ENCODE measurements at places on chromosomes 3 and 15.

DNA sequence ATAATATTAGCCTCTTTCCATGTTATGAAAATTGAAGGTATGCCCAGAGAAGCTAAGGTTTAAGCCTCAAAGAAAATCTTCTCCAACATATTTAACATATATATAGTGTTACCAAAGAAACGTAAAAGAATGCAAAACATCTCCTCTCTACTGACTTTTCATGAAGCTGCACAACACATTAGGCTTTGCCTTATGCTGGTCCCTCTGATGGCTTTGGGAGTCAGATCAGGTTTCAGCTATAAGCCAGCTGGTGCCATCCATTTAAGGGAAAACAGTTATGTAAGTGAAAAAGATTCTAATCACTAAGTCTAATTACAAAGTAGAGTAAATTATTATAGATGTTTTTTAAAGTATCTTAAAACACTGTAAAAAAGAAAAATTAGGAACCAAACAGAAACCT lies 410.5 kb downstream of the LSAMP start:
- no peak for DNase-seq

GRCh38 chr3:171788546-171789351 lies 21.5 kb downstream of the PLD1 start:
- DNase-seq = no peak

GRCh38 chr3:14484741-14485140 lies 55.4 kb downstream of the GRIP2 start:
- no peak for DNase-seq

DNA sequence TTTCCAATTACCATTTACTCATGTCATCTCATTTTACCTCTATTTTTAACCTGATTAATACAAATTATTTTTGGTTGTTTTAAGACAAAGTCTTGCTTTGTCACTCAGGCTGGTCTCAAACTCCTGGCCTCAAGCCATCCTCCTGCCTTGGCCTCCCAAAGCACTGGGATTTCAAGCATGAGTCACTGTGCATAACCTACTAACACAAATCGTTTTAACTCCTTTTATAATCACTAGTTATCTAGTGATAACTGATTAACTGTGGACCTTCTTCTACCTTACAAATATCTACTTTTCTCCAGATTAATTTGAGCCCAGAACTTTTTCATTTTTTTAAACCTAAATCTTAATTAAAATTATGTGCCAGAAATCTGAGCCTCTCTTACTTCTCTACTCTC lies 4.6 kb downstream of the ATP13A3 start:
- no peak for DNase-seq

- DNase-seq = no peak
Measured at GRCh38 chr3:78565712-78566111, 1202.1 kb downstream of the ROBO1 start.

- no peak for DNase-seq
Measured at GRCh38 chr3:164962610-164963009, 115.7 kb downstream of the SI start.

- no peak for DNase-seq
Measured at GRCh38 chr3:100023595-100023994, 90.7 kb downstream of the FILIP1L start.

GRCh38 chr3:106635271-106635670 lies 742.0 kb upstream of the CCDC54 start:
- no peak for DNase-seq

- DNase-seq = no peak
Measured at GRCh38 chr3:59446775-59447465, 397.1 kb upstream of the CFAP20DC start.

- DNase-seq = no peak
Measured at GRCh38 chr15:91559066-91559465, 294.4 kb upstream of the SLCO3A1 start.

DNA sequence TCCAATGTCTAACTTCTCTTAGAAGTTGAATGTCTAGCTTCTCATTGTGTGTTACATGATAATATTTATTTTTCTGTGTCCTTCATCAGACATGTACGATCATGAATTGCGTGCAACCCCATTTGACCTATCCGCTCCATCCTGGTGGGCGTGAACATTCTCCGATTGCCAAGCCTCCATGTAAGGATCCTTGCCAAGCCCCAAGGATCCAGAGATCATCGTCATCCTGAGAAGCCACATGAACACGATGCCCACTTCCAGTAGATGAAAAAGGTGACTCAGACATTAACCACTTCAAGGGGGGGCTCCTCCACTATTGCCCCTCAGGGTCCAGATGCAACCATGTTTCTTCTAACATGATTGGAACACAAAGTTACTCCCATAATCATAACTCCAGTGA lies 25.5 kb upstream of the KNG1 start:
- DNase-seq = no peak

DNA sequence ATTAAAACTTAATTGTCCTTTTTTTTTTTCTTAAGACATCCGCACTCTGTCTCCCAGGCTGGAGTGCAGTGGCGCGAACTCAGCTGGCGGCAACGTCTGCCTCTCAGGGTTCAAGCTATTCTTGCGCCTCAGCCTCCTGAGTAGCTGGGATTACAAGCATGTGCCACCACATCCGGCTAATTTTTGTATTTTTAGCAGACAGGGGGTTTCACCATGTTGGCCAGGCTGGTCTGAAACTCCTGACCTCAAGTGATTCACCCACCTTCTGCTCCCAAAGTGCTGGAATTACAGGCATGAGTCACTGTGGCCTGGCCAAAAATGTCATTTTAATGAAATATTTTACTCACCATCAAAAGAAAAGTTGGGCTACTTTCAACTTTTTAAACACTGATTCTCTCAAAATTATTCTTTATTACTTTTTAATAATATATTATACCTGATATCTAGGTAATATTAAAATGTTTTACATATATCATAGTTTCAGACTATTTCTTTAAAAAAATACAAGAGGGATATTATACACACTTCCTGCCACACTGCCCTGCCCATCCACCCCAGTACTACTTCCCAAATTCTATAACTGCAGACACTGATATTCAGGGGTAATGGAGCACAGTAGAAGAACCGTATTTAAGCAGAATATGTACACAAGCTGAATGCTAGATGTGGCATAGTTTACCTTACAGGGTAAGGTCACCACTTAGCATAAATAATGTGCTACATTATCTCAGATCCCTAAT lies 723.9 kb upstream of the ZNF385D start:
- no peak for DNase-seq

GRCh38 chr15:59051873-59052861 lies 52.8 kb upstream of the CCNB2 start:
- DNase-seq = no peak

Measured in stimulated activated CD8-positive, alpha-beta memory T cell treated with anti-CD3 and anti-CD28 coated beads, Interleukin-7, amount 100 ng/mL, for 1 hour (primary cell).